ENCODE measurements at places on chromosomes 5 and 9.
A peak's percentile ranks its signal among the peaks of the same experiment; 100 is the strongest.

DNA sequence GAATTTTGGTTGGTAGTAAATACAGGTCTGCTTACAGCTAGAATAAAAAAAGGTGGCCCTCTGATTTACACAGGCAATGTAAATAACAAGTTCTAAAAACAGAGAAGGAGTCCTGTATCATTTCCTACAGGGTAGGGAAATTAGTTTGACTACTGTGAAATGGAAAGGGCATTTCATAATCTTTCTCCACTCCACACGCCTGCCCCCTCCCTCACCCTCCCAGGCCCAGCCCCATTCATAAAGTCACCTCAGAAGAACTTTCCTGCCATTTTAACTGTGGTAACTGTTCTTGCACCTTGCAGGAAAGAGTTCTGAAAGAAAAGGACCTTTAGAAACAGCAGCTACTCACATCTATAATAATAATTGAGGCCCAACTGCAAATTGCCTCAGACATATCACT is 69.7 kb downstream of the MEF2C start:
- no peak for DNase-seq

GRCh38 chr5:109421956-109422355 is 12.2 kb upstream of the PJA2 start:
- DNase-seq = no peak

- DNase-seq = no peak
Observed at GRCh38 chr5:15598294-15598902, 98.4 kb downstream of the FBXL7 start.

GRCh38 chr9:33154371-33154770 is 12.8 kb downstream of the B4GALT1 start:
- no peak for DNase-seq

GRCh38 chr9:219670-220365 is 5.2 kb downstream of the DOCK8 start:
- DNase-seq = no peak

- peak; percentile 23 for DNase-seq
Observed at GRCh38 chr9:127267793-127268525, 3.4 kb downstream of the GARNL3 start.

DNA sequence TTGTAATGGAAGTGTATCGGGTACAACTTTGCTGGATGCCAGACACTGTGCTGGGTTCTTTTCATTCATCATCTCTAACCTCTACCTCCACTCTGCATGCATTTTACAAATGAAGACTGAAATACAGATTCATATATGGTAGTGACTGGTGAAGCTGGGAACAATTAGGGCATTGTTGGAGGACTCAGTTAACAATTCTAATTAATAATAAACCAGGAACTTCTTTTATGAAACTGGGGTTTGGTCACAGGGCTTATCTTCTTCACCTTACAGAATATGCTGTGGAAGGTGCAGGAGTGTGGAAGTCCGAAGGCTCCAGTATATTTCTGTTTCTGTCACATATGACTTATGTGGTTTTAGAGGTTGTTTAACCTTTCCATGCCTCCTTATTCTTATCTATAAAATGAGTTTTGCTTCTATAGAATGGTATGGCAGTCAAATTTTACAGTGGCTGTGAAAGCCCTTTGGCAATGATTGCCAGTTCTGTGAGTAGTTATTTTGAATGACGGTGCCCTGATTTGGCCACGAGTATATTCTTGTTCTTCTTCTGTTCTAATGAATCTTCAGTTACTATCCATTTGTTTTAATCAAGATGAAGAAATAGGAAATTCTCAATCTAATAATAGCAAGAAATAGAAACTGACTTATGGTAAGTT is 284.7 kb downstream of the GABRB2 start:
- DNase-seq = no peak

- no peak for DNase-seq
Observed at GRCh38 chr5:133819977-133820471, 148.4 kb downstream of the C5orf15 start.

- no peak for DNase-seq
Observed at GRCh38 chr5:31066655-31067328, 126.7 kb upstream of the CDH6 start.

GRCh38 chr5:2748179-2748860 is 3.2 kb downstream of the IRX2 start:
- no peak for DNase-seq

DNA sequence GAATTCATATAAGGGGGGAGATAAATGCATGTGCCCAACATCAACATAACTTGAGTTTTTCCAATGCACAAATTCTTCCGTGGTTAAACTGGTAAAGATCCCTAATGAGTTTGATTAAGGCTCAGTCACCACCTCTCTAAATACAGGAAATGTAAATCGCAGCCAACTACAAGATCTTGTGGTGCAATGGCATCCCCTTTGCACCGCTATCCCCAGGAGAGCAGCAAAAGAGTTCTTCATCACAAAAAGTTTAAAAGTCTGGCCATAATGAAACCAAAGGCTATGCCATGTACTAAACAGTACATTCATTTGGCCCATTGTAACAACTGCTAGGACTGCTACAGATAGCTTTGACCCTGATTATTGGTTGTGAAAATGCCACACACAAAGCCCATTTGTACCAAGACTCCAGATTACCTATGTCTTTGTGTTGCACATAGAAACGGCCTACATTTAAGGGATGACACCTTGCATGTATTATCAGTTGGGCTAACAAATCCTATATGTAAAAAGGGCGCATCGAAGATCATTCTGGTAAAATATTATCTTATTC is 44.5 kb downstream of the ZNF608 start:
- no peak for DNase-seq

- no peak for DNase-seq
Observed at GRCh38 chr5:80973027-80973426, 12.9 kb downstream of the RASGRF2 start.

DNA sequence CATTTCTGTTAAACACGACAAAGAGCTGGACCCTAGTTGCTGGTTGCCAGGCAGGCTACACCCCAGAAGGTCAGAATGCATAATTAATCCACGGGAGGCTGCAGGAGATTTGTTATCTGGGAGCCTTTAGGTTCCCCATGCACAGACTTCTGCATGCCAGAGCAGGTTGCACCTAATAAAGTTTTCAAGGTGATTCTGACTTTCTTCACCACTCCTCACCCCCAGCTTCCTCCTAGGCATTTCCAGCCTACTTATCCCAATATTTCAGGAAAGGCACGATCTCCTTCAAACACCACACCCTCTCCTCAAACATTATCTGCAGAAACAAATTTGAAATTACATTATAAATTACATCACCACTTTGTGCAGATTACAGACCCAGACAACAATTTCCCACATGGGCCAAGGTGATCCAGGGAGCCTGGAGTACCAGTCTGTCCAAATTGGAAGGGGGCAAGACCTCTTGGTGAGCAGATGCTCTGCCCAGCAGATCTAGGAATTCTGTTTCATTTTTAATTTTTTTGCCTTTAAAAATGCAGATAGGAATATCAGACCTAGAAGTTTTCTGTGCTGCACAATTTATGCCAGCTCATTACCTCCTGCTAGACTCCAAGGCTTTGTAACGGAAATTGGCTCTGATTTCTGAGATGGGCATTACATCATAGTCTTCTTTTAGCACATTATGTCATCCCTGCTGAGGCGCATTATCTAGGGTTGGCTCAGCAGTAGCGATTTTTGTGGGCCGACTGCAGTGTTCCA is 363.4 kb upstream of the SLC30A5 start:
- DNase-seq = peak; percentile 44

Measured in hippocampal formation (tissue), 2 donors.